ENCODE measurements at places on chromosomes 4 and X.

DNA sequence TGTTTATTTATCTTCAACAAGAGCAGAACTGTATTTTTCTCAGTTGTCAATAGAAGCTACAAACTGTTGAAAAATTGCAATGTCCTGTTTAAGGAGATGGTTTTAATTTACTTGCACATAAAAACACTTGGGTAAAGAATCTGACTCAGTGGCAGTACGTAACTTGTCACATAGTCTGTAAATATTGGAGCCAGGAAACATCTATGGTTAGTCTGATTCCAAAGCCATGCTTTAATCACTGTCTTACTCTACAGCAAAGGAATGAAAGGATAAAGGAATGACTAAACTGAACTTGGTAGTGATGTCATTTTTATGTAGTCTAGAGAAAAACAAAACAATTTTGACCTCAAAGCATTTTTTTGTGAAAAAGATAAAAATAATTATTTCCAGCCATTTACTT, 537.2 kb downstream of the STIM2 start:
- DNase-seq: no peak

DNA sequence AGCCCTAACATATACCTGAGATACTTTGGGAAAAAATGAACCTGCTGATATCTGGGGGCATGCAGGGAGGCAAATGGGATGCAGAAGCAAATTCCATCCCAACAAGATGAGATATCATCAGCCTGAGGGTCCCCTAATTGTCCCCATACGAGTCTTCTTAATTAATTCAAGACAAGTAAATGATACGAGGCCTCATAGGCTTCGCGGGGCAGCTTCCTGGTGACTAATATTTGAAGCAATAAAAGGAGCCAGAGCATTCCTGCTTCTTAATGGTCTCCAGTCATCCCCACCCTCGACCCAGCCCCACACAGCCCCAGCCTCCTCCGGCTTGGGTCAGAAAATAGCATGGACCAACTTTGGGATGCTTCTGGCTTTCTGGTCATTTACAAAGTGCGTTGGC, 99.6 kb upstream of the MSX1 start:
- DNase-seq: no peak

GRCh38 chr4:79700356-79700755, 292.3 kb upstream of the GK2 start:
- DNase-seq: no peak

GRCh38 chr4:78824001-78824400, 47.9 kb downstream of the BMP2K start:
- no peak for DNase-seq

- no peak for DNase-seq
Measured at GRCh38 chr4:152079543-152080293, 318.9 kb upstream of the GATB start.

GRCh38 chr4:124334119-124334518, 378.4 kb downstream of the ANKRD50 start:
- DNase-seq: no peak

DNA sequence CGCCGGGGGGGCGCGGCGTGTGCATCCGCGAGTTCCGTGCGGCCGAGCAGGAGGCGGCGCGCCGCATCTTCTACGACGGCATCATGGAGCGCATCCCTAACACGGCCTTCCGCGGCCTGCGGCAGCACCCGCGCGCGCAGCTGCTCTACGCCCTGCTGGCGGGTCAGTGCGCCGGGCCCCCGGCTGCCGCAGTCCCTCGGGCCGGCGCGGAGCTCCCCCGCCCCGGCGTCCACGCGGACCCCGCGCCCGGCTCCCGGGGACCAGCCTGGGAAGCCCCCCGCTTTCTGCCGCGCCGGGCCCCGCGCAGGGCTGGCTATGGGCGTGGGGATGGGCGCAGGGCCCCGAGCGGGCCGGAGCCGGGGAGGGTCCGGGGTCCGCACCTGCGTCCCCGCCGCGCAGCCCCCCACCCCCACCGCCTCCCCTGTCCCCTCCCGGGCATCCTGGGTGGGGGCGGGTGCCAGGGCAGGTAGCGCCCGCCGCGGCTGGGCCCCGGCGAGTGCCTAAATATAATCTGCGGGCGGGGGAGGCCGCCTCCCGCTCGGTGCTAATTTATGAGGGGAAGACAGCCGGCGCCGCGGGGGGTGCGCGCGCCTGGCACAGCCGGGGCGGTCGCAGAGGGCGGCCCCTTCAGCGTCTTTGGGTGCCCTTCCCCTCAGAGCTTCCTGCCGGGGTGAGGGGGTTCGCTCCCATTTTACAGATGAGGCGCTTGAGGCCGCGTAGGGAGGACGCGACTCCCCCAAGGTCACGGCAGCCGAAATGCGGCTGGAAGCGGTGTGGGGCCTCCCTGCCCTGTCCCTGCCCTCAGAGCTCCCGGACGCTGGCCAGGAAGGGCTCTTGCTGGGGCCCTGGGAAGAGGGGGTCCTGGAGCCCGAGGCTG, 837 bp downstream of the NAT8L start:
- DNase-seq: no peak

- no peak for DNase-seq
Measured at GRCh38 chrX:77639820-77640219, 146.2 kb downstream of the ATRX start.

DNA sequence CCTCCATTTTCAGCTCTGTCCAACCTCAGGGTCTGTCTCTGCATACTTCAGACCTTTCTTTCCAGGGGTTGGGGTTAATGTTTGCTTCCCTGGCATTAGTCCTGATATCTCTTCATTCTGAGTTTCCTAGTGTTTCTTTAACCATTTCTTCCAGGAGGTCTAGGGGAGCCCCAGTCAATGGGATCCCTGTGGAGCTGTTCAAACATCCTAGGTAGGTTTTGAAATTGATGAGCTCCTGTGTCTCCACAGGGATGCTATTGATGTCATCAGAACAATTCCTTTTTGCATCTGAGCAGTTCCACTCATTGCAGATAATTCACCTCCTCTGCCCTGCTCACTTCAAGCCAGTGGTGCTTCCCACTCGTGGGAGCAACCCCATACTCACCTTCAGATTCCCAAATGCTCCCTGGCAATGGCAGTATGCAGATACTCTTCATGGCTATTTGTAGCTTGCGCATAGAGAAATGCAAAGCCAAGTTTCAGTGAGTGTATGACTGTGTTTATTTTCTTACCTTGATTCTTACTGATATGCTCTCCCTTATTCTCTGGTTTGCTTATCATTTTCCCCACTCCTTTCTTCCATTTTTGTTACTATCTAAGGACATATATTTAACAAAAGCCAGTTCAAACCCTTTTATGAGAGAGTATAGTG, 33.7 kb upstream of the LIMCH1 start:
- no peak for DNase-seq

DNA sequence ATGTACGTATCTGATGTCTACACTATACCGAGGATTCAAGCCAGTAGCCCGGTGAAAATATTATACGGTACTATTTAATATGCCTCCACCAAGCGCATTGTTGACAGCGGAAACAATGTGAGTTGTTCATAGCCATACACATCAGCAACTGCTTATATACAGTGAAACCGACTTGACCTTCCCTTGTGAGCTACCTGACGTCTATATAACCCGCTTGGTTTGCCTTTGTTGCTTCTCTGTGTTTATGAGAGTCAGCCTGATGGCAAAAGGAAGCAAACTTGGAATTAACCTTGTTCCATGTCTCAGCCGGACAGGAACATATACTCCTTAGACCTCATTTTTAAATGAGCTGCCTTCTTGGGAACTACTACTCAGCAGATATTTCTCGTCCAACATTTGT, 211.8 kb downstream of the DCTD start:
- DNase-seq: no peak

- no peak for DNase-seq
Measured at GRCh38 chr4:133464311-133464710, 315.2 kb downstream of the PCDH10 start.

GRCh38 chr4:61273233-61273632, 73.1 kb downstream of the ADGRL3 start:
- DNase-seq: no peak

- no peak for DNase-seq
Measured at GRCh38 chrX:102154900-102155805, 624 bp downstream of the BEX5 start.

GRCh38 chrX:95760356-95760755, 924.3 kb upstream of the DIAPH2 start:
- DNase-seq: no peak

DNA sequence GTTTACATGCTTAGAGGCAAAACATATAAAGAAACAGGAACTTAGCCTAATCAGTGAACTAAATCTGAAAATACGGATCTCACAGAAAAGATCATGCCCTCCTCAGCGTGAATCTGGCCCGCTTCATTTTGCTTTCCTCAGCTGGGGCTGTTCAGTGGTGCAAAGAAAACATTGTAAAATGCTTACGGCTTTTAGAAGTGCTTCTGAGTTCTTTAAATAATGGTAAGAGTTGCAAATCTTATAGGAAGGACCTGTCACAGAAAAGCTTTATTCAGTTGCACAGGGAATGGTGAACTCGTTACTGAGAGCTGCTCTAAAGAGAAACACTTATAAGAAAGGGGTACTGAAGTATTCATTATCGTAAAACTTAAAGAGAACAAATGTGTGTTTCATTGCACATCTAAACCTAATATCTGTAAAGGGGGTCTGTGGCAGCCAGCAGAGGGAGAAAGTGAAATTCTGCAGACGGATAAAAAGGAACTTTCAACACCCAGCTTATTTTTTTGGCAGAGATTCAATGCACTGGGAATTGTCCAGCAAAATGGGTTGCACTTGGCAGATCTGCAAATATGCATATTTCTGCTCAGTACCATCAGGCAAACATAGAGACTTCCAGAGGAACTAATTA, 139.2 kb upstream of the ANK2 start:
- DNase-seq: no peak

GRCh38 chr4:153364061-153364460, 19.6 kb downstream of the MND1 start:
- DNase-seq: no peak

DNA sequence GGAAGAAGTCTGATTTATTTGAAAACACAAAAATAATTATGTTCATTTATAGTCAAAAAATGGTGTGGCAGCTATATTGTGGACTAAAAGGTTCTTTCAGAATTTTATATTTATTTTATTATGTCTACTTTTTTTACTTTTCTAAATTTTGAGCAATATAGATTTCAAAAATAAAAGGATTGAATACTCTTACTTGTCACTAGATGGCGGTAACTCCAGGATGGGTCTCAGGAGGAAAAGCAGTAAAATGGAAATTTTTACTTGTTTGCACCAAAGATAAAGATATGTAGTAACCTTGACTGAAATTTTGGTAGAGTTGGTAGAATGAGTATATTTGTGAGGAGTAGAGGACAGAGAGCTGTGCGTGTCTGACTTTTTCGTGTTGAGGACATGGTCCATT, 14.5 kb upstream of the DACH2 start:
- no peak for DNase-seq

DNA sequence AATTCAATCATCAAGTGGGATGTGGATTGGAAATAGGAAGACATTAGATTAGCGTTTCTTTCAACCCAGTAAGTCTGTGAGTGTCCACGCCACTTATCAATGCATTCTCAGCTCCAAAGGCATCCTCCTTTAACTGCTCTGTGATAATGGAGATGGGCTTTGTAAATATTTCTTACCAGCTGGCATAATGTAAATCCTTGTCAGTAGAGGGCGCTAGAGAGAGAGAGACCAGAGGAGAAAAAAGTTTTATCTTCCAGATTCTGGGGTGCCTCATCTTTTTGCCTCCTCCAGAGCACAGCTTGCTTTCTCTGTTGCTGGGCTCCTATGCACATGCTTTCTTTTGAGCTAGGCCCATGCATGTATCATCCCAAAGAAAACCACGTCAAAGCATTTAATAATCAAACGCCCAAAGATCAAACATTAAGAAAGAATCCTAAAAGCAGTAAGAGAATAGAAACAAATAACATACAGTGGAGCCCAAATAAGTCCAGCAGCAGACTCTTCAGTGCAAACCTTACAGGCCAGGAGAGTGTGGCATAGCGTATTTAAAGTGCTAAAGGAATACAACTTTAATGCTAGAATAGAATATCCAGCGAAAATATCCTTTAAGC, 9.6 kb upstream of the MTMR1 start:
- DNase-seq: no peak

DNA sequence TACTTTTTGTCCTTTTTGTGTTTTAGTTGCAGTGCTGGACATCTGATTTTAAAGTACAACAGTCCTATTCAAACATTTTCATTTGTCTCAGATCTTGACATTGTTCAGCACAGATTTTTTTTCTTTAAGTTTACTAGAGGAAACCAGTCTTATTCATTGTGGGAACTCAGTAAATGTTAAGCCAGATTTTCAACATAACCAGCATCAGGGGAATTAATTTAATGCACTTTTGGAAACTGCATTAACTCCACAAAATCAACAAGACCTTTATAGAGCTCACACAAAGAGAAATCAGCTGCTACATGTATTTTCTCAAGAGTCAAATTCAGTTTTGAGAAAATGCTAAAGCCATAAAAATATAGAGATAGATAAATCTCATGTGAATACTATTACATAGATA, 9.9 kb downstream of the CPE start:
- DNase-seq: no peak

GRCh38 chr4:3801931-3802550, 35.9 kb downstream of the ADRA2C start:
- no peak for DNase-seq

DNA sequence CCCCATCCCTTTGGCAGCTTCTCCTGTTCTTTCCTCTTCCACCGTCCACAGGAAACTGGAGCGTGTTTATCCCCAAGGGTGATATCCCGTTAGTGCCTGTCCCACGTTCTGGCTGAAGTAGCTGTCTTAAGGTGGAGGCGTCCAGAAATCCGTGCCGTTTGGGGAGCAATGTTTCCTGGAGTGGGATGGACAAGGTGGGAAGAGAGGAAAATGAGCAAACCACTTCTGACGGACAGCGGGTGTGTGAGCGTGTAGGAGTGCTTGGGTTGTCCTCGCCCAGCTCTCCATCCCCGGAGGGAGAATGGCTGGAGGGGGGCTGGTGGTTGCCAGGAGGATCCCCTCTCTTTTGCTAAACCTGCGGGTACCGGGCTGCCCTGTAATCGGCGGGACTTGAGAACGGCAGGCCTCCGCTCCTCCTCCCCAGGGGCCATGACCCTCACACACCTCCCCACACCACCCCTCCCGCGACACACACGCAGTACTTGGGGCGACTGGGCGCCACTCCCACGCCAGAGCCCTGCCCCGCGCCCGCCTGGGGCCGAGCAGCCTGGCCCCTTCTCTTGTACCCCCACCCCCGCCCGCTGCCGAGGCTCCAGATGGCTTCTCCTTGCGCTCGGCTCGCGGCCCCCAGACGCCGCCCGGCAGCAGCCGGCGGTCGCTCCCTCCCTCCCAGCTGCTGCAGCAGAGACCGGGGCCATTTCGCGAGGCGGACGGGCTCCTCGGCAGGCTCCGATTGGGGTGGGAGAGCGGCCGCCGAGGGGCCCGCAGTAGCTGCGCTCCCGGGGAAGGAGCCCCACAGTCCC, 13.9 kb upstream of the PRDM8 start:
- no peak for DNase-seq

DNA sequence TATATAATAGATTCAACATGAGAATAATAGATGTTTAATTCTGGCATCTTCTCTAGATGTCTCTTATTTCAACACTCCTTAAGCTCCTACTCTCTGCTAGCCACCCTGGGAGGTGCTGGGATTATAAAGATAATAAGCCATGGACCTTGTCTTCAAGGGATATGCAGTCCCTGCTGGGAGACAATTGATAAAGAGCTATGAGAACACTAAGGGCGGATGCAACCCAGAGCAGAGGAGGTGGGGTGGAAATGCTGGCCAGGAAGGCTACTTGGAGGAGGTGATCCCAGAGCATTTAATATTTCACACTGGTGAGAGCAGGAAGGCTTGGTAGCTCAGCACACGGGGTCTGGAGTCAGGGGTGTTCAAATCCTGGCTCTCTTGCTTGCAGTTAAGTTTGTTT, 18.3 kb upstream of the PGRMC2 start:
- DNase-seq: no peak

GRCh38 chrX:107723511-107723910, 52.1 kb downstream of the TSC22D3 start:
- DNase-seq: no peak

- DNase-seq: no peak
Measured at GRCh38 chrX:151977009-151977408, 2.5 kb upstream of the GABRE start.

Data from cortex of kidney (tissue), 1 donor.